Pancreas (tissue), 10 donors: ENCODE measurements at places on chromosomes 2 and 18. TPM values are rescaled to one million over a fixed set of nuclear protein-coding genes. Genes with fewer than 3 reads are reported as not detected.

DNA sequence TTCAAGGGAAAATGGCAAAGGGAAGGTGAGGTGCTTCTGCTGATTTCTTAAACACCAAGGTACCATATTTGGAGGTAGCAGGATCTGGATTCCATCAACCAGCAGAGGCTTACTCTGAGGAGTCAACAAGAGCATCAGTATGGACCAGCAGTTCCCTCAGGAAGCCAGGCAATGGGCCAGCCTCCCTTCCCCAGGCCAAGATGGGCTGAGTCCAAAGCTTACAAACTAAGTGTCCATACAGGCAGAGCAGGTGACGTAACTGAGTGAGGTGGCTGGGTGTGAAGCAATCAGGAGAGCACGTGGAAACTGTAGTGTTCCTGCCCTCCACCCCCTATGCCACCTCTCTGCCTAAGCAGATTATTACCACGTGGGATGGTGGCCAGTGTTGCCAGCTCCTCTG, 134.2 kb upstream of the HNRNPA3 start:
- H3K27me3 ChIP-seq = no peaks in the 10 kb centered on the region
- DNase-seq = peak; percentile 52
- no peaks in the 10 kb centered on the region for H3K4me1 ChIP-seq
- no peak overlapping the region for H3K27ac ChIP-seq
- H3K4me3 ChIP-seq = no peak overlapping the region
- no peaks in the 10 kb centered on the region for H3K36me3 ChIP-seq

DNA sequence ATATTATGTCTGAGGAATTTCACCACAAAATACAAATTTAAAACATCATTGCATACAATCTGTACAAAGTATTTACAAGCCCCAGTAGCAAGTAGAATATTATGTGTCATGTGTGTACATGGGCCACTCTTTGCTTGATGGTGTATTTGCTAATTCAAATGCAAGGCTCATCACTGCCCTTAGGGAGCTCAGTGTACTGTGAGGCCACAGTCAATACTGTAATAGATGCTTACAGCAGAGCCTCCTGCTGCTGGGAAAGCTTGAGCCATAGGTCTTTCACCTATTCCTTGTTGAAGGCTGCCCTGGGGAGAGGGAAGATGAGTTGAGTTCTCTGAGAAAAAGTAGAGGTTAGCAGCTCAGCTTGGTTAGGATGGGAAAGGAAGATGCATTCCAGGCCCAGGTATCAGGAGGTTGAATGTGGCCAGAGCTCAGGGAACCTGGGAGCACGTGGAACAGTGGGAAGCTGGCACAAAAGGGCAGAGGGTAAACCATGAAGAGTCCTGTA, 189.6 kb downstream of the LRP1B start:
- no peaks in the 10 kb centered on the region for H3K36me3 ChIP-seq
- H3K27ac ChIP-seq = no peak overlapping the region
- H3K27me3 ChIP-seq = no peaks in the 10 kb centered on the region
- no peak overlapping the region for H3K4me3 ChIP-seq
- DNase-seq = no peak
- no peaks in the 10 kb centered on the region for H3K4me1 ChIP-seq

- H3K4me3 ChIP-seq = no peak overlapping the region
- H3K27ac ChIP-seq = no peak overlapping the region
- no peaks in the 10 kb centered on the region for H3K36me3 ChIP-seq
- no peak for DNase-seq
These were observed 69.6 kb upstream of the RMDN2 start for GRCh38 chr2:37855283-37856041.

GRCh38 chr2:73283545-73284295, 558 bp downstream of the FBXO41 start:
- H3K4me3 ChIP-seq = peak overlapping the region; percentile 64
- H3K4me1 ChIP-seq = no peaks in the 10 kb centered on the region
- H3K36me3 ChIP-seq = no peaks in the 10 kb centered on the region
- H3K27ac ChIP-seq = no peak overlapping the region
- no peak for DNase-seq

DNA sequence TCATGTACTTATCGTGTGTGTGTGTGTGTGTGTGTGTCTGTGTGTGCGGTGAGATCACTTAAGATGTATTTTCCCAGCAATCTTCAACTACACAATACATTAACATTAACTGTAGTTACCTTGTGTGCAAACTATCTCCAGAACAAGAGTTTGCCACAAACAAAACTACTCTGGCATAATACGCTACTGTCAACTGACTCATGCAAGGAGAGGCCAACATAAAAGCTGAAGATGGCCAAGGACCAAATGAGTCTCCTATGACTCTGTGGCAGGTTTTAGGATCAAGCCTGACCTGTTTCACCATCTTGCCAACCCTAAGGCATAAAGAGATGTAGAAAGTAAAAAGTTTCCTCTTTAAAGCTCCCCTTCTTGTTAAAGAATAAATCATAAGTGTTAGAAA, 20.1 kb downstream of the CYB5A start:
- no peak overlapping the region for H3K4me3 ChIP-seq
- H3K27me3 ChIP-seq = no peaks in the 10 kb centered on the region
- H3K4me1 ChIP-seq = peaks cover 51% of the 10 kb centered on the region
- H3K36me3 ChIP-seq = no peaks in the 10 kb centered on the region
- DNase-seq = no peak

GRCh38 chr2:200242570-200242969, 63.9 kb upstream of the SPATS2L start:
- H3K4me1 ChIP-seq = no peaks in the 10 kb centered on the region
- no peaks in the 10 kb centered on the region for H3K27me3 ChIP-seq
- no peak overlapping the region for H3K4me3 ChIP-seq
- no peaks in the 10 kb centered on the region for H3K36me3 ChIP-seq

GRCh38 chr18:46343931-46344372, 239.8 kb downstream of the HAUS1 start:
- no peaks in the 10 kb centered on the region for H3K27me3 ChIP-seq
- H3K27ac ChIP-seq = no peak overlapping the region
- no peak for DNase-seq

GRCh38 chr2:237673130-237674001, 46.0 kb downstream of the LRRFIP1 start:
- H3K4me3 ChIP-seq = no peak overlapping the region
- H3K27me3 ChIP-seq = no peaks in the 10 kb centered on the region
- H3K27ac ChIP-seq = no peak overlapping the region
- H3K36me3 ChIP-seq = no peaks in the 10 kb centered on the region

DNA sequence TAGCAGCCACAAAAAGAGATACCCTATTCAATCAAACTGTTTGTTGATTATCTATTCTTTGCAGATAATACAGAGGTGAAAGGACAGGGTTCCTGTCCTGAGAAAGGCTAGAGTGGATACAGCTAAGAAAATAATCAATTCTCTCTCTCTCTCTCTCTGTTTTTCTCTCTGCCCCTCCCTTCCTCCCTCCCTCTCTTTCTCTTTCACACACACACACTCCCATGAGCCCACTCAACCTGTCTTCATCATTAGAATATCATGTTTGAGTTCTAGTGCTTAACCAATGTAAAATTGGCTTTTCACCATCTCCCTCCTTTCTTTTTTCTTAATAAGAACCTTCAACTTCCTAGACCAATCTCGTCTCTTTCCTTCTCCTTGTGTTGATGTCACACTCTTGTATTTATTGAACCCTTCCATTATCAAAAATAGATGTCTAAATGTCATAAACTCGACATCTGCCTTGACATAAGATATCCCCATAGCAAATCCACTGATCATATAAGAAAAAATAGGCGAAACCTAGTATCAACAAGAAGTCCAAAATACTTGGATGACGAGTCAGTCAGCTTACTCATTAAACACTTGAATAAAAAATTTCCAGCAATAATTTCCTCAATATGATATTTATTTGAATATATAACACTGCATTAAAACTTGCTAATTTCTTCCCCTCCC, 42.8 kb upstream of the CYTIP start:
- DNase-seq = no peak
- H3K27ac ChIP-seq = no peak overlapping the region
- H3K4me1 ChIP-seq = peaks cover 19% of the 10 kb centered on the region
- H3K27me3 ChIP-seq = no peaks in the 10 kb centered on the region

- no peaks in the 10 kb centered on the region for H3K4me1 ChIP-seq
- H3K36me3 ChIP-seq = no peaks in the 10 kb centered on the region
- no peak for DNase-seq
- H3K27me3 ChIP-seq = no peaks in the 10 kb centered on the region
- no peak overlapping the region for H3K4me3 ChIP-seq
- H3K27ac ChIP-seq = no peak overlapping the region
These were observed 142.4 kb downstream of the MREG start for GRCh38 chr2:215870986-215871385.

DNA sequence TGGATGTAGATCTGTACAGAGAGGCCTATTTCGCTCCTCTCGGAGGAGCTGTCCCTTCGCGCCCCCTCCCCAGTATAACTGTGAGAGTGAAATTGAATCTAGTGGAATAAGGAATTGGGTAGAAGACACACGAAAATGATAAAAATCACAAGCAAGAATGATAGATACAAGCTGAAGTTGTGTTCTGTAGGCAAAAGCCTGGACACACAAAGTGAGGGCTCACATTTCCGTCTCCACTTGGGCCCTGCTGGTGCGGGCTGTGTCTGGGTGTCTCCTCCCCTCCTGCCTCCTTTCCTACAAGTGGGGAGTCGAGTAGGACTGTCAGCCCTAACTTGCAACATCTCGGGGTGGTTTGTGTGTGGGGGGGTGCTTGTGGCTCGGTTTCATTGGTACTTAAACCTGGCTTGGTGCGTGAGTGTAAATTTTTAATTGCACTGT, 457 bp upstream of the SP9 start:
- H3K27ac ChIP-seq = no peak overlapping the region
- no peak overlapping the region for H3K4me3 ChIP-seq
- H3K27me3 ChIP-seq = peaks cover 34% of the 10 kb centered on the region
- H3K36me3 ChIP-seq = no peaks in the 10 kb centered on the region
- no peaks in the 10 kb centered on the region for H3K4me1 ChIP-seq
- DNase-seq = no peak

- H3K27me3 ChIP-seq = no peaks in the 10 kb centered on the region
- H3K36me3 ChIP-seq = no peaks in the 10 kb centered on the region
- DNase-seq = no peak
- H3K4me1 ChIP-seq = no peaks in the 10 kb centered on the region
- no peak overlapping the region for H3K4me3 ChIP-seq
These were observed 94.2 kb upstream of the SNTG2 start for GRCh38 chr2:856456-856855.

DNA sequence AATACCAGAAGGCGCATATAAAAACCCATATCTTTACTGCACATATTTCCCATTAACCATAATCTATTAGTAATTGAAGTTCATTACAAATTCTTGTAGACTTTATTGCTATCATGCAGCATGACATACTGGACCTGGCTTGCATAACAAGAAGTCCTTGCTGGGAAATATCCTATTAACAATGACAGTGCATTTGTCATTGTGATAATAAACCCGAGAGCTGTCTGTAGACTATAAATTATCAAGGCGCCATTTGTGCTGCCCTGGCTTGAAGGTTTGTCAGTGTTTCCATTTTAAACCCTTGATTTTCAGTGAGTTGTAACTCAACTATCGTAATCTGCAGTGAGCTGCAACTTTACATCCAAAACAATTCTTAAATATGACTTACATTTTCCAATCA, 59.0 kb downstream of the HNMT start:
- no peak overlapping the region for H3K4me3 ChIP-seq
- no peaks in the 10 kb centered on the region for H3K27me3 ChIP-seq
- no peak for DNase-seq
- no peaks in the 10 kb centered on the region for H3K36me3 ChIP-seq

- no peak overlapping the region for H3K27ac ChIP-seq
- H3K36me3 ChIP-seq = no peaks in the 10 kb centered on the region
- no peak for DNase-seq
- no peaks in the 10 kb centered on the region for H3K4me1 ChIP-seq
These were observed 1509.0 kb downstream of the LRP1B start for GRCh38 chr2:140621583-140622362.

GRCh38 chr2:157743051-157743450, 114.4 kb upstream of the ACVR1C start:
- no peak overlapping the region for H3K4me3 ChIP-seq
- no peaks in the 10 kb centered on the region for H3K27me3 ChIP-seq
- peaks cover 7% of the 10 kb centered on the region for H3K36me3 ChIP-seq
- no peak overlapping the region for H3K27ac ChIP-seq

GRCh38 chr18:56238576-56238975, 399.8 kb downstream of the TXNL1 start:
- no peaks in the 10 kb centered on the region for H3K36me3 ChIP-seq
- no peaks in the 10 kb centered on the region for H3K4me1 ChIP-seq
- no peak overlapping the region for H3K4me3 ChIP-seq
- no peaks in the 10 kb centered on the region for H3K27me3 ChIP-seq

GRCh38 chr2:37599688-37600525, 71.5 kb downstream of the CDC42EP3 start:
- no peak overlapping the region for H3K4me3 ChIP-seq
- H3K4me1 ChIP-seq = peaks cover 8% of the 10 kb centered on the region
- H3K36me3 ChIP-seq = no peaks in the 10 kb centered on the region
- no peaks in the 10 kb centered on the region for H3K27me3 ChIP-seq
- no peak for DNase-seq

- H3K4me3 ChIP-seq = no peak overlapping the region
- peaks cover 48% of the 10 kb centered on the region for H3K36me3 ChIP-seq
- DNase-seq = no peak
These were observed 12.6 kb downstream of the NDUFAF7 start for GRCh38 chr2:37244017-37244416.

DNA sequence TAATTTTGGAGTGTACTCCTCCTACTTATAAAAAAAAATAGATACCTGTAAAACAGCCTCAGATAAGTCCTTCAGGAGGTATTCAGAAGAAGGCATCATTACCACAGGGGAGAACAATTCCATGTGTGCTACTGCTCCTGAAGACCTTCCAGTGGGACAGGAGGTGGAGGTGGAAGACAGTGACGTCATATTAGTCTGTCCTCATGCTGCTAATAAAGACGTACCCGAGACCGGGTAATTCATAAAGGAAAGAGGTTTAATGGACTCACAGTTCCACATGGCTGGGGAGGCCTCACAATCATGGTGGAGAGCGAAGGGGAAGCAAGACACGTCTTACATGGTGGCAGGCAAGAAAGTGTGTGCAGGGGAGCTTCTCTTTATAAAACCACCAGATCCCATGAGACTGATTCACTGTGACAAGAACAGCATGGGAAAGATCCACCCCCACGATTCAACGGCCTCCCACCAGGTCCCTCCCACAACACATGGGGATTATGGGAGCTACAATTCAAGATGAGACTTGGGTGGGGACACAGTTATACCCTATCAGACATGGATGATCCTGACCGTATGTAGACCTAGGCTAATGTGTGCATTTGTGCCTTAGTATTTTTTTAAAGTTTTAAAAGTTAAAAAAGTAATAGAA, 98.4 kb downstream of the NDUFA10 start:
- H3K4me1 ChIP-seq = no peaks in the 10 kb centered on the region
- H3K27me3 ChIP-seq = no peaks in the 10 kb centered on the region
- DNase-seq = no peak
- no peak overlapping the region for H3K27ac ChIP-seq

- H3K27ac ChIP-seq = no peak overlapping the region
- no peak for DNase-seq
- H3K4me1 ChIP-seq = no peaks in the 10 kb centered on the region
These were observed 77.5 kb downstream of the CDCA7 start for GRCh38 chr2:173432049-173432754.

GRCh38 chr18:8982416-8983183, 119.9 kb upstream of the NDUFV2 start:
- no peak overlapping the region for H3K4me3 ChIP-seq
- DNase-seq = peak; percentile 42
- no peak overlapping the region for H3K27ac ChIP-seq
- H3K4me1 ChIP-seq = peaks cover 9% of the 10 kb centered on the region
- H3K27me3 ChIP-seq = no peaks in the 10 kb centered on the region

Gene RAB6C
- not detected for total RNA-seq

Gene ANKRD36B
- total RNA-seq = 15.6 TPM

Gene NAT8
- not detected for total RNA-seq

Gene DQX1
- total RNA-seq = 0.16 TPM

Gene CFC1
- 64.6 TPM for total RNA-seq

Gene TMEM182
- 2.2 TPM for total RNA-seq

Gene PDE11A
- total RNA-seq = 1.7 TPM

Gene CCDC148
- 0.56 TPM for total RNA-seq
